ENCODE measurements at places on chromosomes 4 and X.
A peak's percentile ranks its signal among the peaks of the same experiment; 100 is the strongest.

DNA sequence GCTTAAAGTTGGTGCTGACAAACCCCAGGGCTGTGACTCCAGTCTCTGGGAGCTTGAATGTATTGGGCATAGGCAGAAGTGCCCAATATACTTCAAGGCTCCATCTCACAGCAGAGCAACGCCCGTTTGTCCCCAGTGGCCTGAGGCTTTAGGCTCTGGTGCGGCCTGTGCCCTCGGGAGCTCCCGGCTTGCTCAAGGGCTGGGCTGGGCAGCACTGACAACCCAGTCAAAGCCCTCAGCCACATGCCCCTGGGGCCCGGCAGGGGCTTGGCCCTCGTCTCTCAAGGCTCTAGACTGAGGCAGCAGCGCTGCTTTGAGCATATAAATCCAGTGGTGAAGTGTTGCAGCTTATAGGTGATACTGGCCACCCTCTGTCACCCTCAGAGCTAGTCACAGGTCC is 203.7 kb downstream of the AFAP1 start:
- no peak for DNase-seq

GRCh38 chr4:131509521-131509920 is 1639.6 kb upstream of the PCDH10 start:
- DNase-seq, result no peak

DNA sequence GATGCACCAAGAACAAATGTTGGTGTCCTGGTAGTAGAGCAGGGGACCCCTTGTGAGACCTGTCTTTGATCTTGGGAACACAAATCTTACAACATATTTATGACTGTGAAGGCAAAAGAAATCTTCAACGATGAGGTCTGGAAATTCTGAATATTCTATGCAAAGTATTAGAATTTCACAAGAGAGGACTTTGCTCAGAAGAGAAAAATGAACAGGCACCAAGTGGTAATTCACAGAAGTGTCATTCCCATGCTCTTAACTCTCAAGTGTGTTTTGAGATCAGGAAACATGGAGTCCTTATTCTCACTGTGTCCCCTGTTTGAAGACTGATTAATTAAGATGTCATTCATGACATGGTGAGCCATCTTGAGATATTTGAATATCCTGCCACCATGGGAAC is 52.5 kb downstream of the COQ2 start:
- no peak for DNase-seq

GRCh38 chr4:126742048-126742447 is 890.7 kb upstream of the INTU start:
- DNase-seq, result no peak

GRCh38 chrX:25017667-25018247 is 2.0 kb upstream of the ARX start:
- DNase-seq, result no peak

DNA sequence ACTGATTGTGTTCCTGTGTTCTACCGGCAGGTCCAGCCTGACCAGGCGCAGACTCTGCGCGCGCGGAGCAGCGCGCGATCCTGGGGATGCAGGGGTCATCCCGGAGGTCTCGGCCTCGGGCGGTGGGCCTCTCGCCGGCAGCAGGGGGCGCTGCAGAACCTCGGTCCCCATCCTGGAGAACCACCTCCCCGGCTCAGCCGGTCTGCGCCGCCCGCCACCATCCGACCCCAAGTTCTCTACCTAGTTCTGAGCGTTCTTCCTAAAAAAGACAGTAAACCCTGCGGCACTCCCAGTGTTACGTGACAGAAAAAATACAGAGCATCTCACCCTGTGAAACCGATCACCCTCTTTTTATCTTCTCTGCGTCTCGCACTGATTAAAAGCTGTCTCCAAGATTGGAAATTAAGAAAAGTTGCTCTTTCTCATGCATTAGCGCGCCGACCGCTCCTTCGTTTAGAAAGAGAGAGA is 1.6 kb downstream of the TRPC3 start:
- peak; percentile 12 for DNase-seq

DNA sequence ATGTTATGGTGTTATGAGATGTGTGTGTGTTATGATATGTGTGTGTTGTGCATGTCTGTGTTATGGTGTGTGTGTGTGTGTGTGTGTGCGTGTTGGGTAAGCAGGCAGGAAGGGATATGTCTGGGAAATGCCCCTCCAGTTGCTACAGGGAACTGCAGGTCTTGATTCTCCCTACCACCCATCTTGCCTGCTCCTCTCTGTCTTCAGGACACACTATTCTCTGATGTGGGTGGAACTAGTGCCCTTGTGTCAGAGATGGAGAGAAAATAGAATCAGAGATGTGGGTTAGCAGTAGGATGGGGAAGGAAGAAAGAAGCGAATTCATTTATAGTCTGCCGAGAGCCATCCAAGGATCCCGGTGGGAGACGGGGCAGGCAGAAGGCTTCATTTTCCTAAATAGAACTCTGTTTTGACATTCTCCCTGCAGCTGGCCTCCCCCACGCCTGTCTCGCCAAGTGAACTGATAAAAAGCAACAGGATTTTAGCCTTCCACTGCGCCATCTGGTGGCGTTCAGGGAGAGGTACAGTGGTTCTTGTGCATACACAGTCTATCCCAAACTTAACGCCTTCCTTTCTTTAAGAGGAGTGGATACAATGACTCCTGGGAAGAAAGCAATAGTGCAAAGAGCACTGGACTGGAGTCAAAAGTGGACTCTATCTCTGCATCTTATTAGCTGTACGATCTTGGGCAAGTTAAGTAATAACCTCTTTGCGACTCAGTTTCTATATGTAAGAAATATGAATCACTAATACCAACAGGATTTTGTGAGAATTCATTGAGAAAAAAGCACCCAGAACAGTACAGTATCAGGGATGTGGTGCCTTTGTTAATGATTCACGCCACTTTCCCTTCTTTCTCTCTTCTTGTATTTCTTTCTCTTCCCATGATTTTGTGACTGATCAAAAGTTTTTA is 14.1 kb upstream of the MGST2 start:
- peak; percentile 66 for DNase-seq

GRCh38 chrX:53704294-53704693 is 17.8 kb upstream of the HUWE1 start:
- no peak for DNase-seq

GRCh38 chrX:46992070-46992469 is 79.8 kb downstream of the JADE3 start:
- no peak for DNase-seq

GRCh38 chrX:145910017-145910416 is 92.4 kb downstream of the SLITRK2 start:
- DNase-seq, result no peak

DNA sequence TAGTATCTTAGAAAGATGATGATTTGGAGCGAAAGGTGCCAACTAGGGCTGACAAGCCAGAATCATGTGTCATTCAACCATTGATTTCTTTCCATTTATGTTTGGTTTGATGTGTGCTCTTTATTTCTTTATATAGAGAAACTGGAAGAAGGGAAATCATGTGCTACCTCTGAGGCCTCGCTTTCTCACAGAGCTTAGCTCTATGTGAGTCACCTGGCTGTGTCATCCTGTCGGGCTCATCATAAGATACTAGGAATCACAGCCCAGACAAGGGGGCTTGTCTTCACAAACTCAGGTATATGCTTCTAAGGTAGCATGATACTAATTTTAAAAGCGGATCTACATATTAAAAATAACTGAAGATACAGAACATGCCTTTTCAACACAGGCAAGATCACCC is 81.7 kb upstream of the GPM6B start:
- DNase-seq, result peak; percentile 1

GRCh38 chrX:107673933-107674479 is 45.7 kb downstream of the PRPS1 start:
- DNase-seq, result no peak

- DNase-seq, result no peak
Observed at GRCh38 chrX:112457788-112458187, 221.9 kb downstream of the LHFPL1 start.

GRCh38 chrX:13092455-13092941 is 48.1 kb upstream of the FAM9C start:
- no peak for DNase-seq

DNA sequence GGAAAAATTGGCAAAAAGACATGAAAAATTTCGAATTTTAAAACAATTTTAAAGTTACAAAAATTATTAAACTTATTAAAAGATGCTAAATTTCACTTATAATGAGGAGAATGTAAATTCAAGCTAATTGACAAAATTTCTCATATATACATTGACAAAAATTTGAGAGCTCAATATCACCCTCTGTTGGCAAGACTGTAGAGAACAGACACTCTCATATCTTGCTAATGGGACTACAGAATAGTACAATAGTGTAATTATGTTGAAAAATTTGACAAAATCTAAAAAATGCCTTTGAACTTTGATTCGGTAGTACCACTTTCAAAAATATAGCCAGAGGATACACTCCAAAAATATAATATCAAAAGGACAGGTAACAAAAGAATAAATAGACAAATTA is 29.8 kb downstream of the DCAF8L2 start:
- no peak for DNase-seq

DNA sequence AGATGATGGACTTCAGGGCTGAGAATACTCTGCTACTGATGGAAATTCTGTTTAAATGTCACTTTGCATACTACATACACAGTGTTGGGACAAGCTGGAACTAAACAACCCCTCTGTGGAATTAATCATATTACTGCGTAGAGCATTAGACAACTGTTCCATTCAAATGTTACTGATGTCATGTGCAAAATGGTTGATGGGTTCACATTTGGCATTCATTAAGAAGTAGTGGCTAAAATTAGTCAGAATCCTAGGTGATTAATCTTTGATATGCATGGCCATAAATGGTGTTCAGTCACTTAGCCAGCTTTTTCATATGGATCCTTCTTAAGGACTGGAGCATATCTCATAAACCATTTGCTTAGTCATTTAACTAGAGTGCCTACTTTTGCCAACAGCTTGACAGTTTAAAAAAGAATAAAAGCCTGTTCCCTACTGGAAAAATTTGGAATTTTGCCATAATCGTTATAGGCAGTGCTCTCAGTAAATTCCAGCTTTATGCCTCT is 105.2 kb downstream of the RNF150 start:
- DNase-seq, result peak; percentile 17

DNA sequence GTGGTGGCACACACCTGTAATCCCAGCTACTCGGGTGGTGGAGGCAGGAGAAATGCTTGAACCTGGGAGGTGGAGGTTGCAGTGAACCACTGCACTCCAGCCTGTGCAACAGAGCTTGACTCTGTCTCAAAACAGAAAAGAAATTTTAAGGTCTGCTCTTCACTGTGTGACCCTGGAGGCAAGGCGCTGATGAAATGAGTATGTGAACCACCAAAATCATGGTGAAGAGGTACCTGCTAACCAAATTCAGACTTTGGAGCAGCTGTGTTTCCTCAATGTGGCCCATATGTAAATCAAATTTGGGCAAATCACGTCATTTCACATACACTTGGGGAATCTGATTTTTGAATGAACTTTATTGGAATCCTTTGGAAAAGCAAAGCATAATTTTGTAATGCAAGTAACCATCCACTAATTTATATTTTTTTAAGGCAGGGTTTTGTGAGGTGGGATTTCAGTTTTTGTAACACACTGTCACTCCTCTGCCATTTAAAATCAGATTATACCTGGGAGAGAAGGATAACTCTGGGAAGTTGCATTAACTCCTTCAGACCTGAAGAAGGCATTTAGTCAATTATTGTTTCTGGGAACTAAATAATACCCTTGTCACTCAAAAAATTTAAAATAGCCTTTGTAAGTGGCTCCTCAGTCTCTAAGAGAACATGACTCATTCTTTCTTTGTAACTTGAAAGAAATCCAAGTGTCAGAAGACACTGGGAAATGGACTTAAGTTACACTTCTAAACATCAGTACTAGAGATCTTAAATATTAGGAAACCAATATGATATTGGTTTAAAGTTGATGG is 24.0 kb downstream of the DOCK11 start:
- DNase-seq, result no peak

DNA sequence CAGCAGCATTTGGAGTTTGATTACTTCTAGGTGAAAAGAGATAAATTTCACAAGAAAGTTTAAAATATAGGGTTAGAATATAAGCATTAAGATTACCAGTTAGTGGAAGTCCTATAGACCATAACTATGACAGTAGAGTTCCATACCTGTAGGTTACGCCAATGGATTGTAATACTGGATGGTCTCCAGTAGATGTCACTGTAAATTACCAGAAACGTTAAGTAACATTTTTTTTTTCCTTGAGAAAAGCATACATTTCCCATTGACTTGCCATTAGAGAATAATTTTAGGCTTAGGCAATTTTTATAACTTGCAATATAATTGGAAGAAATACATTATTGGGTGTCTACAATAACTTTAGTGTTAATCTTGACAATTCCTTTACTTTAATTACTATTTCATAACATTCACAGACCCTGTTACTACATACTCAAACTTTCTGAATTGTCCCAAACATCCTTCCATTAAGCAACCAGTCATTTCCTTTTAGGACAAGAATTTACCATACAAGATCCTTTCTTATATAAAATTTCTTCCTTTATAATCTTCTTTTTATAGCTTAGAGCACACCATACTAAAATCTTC is 304.1 kb upstream of the TECRL start:
- DNase-seq, result peak; percentile 14

GRCh38 chrX:129655547-129656249 is 942 bp upstream of the APLN start:
- DNase-seq, result no peak

DNA sequence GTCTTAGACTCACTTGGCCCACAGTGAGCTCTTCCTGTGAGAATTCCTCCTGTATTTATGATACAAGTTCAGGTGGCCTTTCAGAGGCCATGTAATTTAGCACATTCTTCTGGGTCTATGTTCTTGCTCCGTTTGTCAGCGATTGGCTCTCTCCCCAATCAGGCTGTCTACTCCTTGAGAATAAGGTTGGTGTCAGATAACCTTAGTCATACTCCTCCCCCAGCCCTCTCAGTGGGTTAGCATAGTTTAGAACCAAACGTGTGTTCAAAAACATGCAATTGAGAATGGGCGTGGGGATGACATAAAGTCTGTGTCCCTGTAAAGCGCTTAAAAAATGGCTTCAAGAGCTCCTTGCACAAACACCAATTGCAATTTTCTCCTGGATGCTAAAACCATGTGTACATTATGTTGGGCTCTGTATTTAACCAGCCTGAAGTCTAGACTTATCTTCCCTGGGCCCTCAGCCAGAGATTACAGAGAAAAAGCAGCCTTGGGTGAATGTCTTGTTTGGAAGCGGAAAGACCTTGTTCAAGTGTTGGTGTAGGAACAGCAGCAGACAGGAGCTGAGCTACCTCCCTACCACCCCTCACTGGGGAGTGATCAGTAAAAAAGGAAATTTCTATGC is 9.9 kb upstream of the CT47C1 start:
- DNase-seq, result no peak

DNA sequence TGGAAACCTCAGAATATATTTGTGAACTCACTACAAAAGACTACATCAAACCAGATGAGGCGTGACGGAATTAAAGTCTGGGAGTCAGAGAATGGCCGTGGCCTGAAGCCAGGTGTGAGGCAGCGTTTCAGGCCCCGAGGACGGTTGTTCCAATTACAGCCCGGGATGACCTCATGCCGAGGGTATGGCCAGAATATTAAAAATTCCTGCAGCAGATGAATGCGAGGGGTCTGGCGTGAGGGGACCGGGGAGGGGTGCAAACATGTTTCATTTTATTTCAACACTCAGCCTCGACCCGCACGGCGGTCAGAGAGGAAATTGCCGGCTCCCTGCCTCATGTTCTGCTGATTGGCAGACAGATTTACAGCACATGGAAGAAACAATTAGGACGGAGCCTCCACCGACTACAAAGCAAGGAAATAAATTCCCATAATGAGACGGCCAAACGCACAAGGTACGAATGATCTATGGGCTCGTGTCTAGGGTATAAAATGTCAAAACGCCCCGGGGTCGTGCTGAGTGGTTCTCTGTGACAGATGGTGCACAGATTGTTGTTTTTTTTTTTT is 289.7 kb downstream of the SHOX start:
- DNase-seq, result no peak
